ENCODE measurements at places on chromosomes 5 and 9. TPM values are rescaled to one million over a fixed set of nuclear protein-coding genes. Genes with fewer than 3 reads are reported as not detected.

DNA sequence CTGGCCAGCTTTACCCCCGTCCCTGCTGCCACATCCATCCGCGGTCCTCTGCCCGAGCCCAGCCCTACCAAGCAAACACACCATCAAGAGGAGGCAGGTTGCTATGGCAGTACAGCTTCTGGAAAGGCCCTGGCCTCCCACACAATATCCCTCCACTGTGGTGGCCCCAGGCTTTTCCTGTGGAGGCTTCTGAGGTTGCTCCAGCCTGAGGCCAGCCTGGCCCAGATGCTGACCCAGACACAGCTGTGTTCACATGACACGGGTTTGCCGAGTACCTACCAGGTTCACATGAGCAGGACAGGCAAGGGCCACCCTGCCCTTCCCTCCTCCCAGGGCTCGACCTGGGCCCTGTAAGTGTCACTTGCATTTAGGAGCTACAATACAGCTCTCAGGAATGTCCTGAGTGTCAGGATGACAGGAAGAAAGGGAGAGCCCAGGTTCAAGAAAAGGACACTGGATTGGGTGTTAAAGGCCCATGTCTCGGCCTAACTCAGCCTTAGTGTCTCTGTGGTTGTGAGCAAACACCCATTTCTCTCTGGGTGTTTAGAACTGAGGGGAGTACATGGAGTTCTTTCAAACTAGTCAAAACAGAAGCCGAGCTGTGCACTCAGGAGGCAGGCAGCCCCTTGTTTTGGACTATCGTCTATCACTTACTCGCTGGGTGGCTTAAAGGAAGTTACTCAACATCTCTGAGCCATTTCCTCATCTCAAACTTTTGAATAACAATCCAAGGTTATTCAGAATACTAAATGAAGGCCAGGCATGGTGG, 40.2 kb downstream of the NAIF1 start:
- H3K36me3 ChIP-seq, result no peaks in the 10 kb centered on the region
- H3K27ac ChIP-seq, result peak overlapping the region; percentile 55
- H3K4me1 ChIP-seq, result peaks cover 11% of the 10 kb centered on the region

The PCDHGA10 gene
- total RNA-seq, result 6.2 TPM

DNA sequence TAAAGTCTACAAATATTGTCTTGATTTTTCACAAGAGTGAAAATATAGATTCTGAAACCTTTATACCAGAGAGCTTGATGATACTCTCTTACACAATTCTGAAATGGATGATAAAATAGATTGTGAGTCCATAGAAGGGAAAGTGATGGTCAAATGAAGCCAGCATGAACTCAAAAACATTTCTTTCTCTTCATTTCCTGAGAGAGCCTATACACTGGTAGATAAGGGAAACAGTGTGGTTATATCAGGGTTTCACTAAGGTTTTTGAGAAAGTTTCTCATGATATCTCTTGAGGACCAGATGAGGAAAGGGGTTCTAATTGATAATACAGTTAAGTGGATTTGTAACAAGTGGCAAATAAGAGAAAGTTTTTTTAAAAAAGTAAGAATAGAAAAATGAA, 254.1 kb downstream of the PJA2 start:
- no peak for DNase-seq
- no peaks in the 10 kb centered on the region for H3K4me1 ChIP-seq
- H3K27ac ChIP-seq, result no peak overlapping the region
- no peaks in the 10 kb centered on the region for H3K27me3 ChIP-seq
- no peak overlapping the region for H3K4me3 ChIP-seq
- no peaks in the 10 kb centered on the region for H3K36me3 ChIP-seq

DNA sequence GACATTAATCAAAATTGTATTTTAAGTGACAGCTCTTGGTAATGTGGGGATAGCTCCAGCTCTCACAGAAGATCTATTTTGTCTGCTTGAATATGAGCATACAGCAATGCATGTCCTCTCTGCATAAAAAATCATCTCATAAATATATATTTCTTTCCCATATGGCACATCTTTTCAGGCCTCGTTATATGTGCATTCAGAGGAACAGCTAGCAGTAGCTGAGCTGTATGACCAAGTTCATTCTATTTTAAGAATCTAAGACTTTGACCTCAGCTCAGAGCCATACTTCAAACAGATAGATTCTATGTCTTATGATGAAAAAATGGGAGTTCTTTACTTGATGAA, 487.2 kb downstream of the ARHGEF28 start:
- H3K4me1 ChIP-seq, result no peaks in the 10 kb centered on the region
- H3K36me3 ChIP-seq, result no peaks in the 10 kb centered on the region
- H3K27ac ChIP-seq, result no peak overlapping the region

GRCh38 chr9:105697871-105698270, 3.5 kb downstream of the TMEM38B start:
- DNase-seq, result no peak
- H3K27me3 ChIP-seq, result peaks cover 5% of the 10 kb centered on the region
- H3K4me1 ChIP-seq, result peaks cover 7% of the 10 kb centered on the region
- no peak overlapping the region for H3K27ac ChIP-seq
- no peak overlapping the region for H3K4me3 ChIP-seq

DNA sequence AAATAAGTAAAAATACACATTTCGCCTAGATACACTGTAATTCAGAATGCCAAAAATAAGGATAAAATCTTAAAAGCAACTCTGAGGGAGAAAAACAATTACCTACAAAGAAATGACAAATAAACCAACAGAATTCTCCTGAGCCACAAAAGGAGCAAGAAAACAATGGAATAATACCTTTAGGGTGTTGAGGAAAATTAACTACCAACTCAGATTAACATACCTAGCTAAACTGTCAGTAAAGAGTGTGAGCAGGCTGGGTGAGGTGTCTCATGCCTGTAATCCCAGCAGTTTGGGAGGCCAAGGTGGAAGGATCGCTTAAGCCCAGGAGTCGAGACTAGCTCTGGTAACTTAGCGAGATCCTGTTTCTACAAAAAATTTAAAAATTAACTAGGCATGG, 81.5 kb downstream of the C9orf50 start:
- H3K36me3 ChIP-seq, result no peaks in the 10 kb centered on the region
- no peaks in the 10 kb centered on the region for H3K27me3 ChIP-seq
- H3K4me3 ChIP-seq, result no peak overlapping the region
- H3K27ac ChIP-seq, result no peak overlapping the region
- H3K4me1 ChIP-seq, result no peaks in the 10 kb centered on the region

- DNase-seq, result no peak
- no peaks in the 10 kb centered on the region for H3K27me3 ChIP-seq
- no peak overlapping the region for H3K4me3 ChIP-seq
- no peak overlapping the region for H3K27ac ChIP-seq
Measured at GRCh38 chr5:179880066-179880650, 21.5 kb upstream of the MRNIP start.

The GNA14 gene
- 15.7 TPM for total RNA-seq

DNA sequence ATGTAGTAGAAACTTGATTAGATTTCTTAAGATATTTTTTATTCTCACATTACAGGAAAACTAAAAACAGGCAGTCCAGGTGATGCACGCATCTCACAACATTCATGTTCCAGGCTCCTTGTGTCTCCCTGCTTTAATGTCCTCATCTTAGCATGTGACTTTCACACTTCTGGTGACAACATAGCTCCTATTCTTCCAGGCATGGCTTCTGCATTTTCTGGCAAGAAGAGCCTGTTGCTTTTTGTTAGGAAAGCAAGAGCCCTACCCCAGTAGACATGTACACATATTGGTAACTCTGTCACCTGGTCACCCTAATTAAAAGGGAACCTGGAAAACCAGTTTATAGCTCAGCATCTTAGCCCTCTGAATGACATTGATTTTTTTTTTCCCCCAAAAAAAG, 92.5 kb downstream of the PPIC start:
- no peak for DNase-seq
- no peaks in the 10 kb centered on the region for H3K27me3 ChIP-seq
- H3K4me1 ChIP-seq, result peaks cover 7% of the 10 kb centered on the region
- no peak overlapping the region for H3K27ac ChIP-seq
- no peak overlapping the region for H3K4me3 ChIP-seq
- no peaks in the 10 kb centered on the region for H3K36me3 ChIP-seq

The LCN15 gene
- total RNA-seq, result not detected

GRCh38 chr5:79547982-79548381, 34.0 kb upstream of the HOMER1 start:
- no peaks in the 10 kb centered on the region for H3K27me3 ChIP-seq
- no peaks in the 10 kb centered on the region for H3K36me3 ChIP-seq

GRCh38 chr5:155594270-155594669, 580.7 kb downstream of the KIF4B start:
- H3K27me3 ChIP-seq, result no peaks in the 10 kb centered on the region
- H3K4me1 ChIP-seq, result no peaks in the 10 kb centered on the region
- H3K27ac ChIP-seq, result no peak overlapping the region
- H3K36me3 ChIP-seq, result no peaks in the 10 kb centered on the region
- no peak for DNase-seq

- H3K27me3 ChIP-seq, result no peaks in the 10 kb centered on the region
- H3K36me3 ChIP-seq, result no peaks in the 10 kb centered on the region
- H3K4me1 ChIP-seq, result no peaks in the 10 kb centered on the region
- no peak overlapping the region for H3K4me3 ChIP-seq
- H3K27ac ChIP-seq, result no peak overlapping the region
- DNase-seq, result no peak
Measured at GRCh38 chr9:113673726-113674125, 202.4 kb upstream of the ZNF618 start.

The SPATA31A3 gene
- total RNA-seq, result not detected

- no peak for DNase-seq
- H3K27me3 ChIP-seq, result no peaks in the 10 kb centered on the region
- H3K4me3 ChIP-seq, result no peak overlapping the region
- no peaks in the 10 kb centered on the region for H3K4me1 ChIP-seq
Measured at GRCh38 chr5:142740474-142741242, 29.5 kb upstream of the ARHGAP26 start.

DNA sequence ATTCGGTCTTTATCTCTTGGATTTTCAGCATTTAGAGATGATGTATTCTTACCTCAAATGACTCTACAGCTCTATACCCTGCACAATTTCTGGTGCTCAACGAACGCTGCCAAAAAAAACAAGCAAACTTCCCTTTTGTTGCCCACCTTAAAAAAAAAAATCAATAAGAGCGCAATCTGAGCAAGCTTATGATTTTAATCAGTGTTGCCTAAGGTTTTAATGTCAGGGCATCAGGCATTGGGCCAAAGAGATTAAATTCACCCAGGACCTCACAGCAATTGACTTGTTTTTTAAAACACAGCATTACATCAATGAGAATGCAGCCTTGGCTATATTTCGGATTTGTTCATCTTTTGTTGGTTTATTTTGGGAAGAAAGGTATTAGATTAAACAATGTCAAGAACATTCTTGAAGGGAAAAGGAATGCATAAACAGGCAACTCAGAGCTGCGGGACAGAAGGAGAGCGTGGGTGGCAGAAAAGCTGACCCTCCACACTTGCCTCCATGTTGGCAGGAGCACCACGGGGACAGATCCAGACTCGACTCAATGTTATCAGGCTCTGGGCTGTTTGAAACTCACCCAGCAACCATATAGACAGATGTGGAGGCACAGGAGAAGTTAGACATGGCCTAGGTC, 127.5 kb upstream of the DAPK1 start:
- H3K36me3 ChIP-seq, result no peaks in the 10 kb centered on the region
- H3K27ac ChIP-seq, result no peak overlapping the region
- H3K4me1 ChIP-seq, result no peaks in the 10 kb centered on the region
- no peaks in the 10 kb centered on the region for H3K27me3 ChIP-seq

- H3K36me3 ChIP-seq, result no peaks in the 10 kb centered on the region
- no peak overlapping the region for H3K27ac ChIP-seq
- no peak overlapping the region for H3K4me3 ChIP-seq
- no peaks in the 10 kb centered on the region for H3K27me3 ChIP-seq
- no peaks in the 10 kb centered on the region for H3K4me1 ChIP-seq
Measured at GRCh38 chr9:116951588-116952435, 264.7 kb downstream of the TRIM32 start.

DNA sequence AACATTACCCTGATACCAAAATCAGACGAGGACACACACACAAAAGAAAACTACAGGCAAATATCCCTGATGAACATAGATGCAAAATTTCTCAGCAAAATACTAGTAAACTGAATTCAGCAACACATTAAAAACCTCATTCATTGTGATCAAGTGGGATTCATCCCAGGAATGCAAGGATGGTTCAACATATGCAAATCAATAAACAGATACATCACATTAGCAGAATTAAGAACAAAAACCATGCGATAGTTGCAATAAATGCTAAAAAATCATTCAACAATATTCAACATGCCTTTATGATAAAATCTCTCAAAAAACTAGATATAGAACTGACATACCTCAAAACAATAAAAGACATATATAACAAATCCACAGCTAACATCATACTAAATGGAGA, 36.9 kb upstream of the TNPO1 start:
- H3K4me1 ChIP-seq, result no peaks in the 10 kb centered on the region
- H3K4me3 ChIP-seq, result no peak overlapping the region
- H3K36me3 ChIP-seq, result no peaks in the 10 kb centered on the region
- no peaks in the 10 kb centered on the region for H3K27me3 ChIP-seq
- no peak for DNase-seq

The RGMB gene
- total RNA-seq, result 16.8 TPM

DNA sequence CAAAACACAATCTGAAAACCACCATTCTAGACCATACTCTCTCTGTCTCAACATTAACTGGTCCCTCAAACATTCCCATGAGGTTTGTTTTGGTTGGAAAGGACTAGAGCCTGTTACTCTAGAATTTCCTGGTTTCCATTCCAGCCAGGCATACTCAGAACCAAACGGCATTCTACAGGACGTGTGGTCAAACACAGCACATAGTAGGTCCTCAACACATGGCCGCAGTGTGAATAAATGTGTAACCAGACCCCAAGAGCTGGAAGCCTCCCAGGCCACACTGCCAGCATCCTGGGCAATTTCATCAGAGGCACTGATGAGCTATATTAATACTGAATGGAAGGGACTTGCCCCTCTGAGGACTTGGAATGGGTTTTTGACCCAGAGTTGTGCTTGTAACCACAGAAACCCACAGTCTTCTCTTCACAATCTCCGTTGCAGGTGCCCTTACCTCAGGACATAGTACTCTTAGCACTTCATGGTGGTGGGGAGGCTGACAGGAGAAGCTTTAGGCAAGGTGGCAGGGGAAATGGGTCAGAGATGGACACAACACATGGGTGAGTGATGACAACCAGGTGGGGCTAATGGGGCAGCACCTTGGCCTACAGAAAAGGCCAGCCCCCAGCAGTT, 66.0 kb downstream of the ZNF366 start:
- no peaks in the 10 kb centered on the region for H3K27me3 ChIP-seq
- no peaks in the 10 kb centered on the region for H3K36me3 ChIP-seq
- DNase-seq, result no peak
- no peak overlapping the region for H3K4me3 ChIP-seq
- H3K27ac ChIP-seq, result no peak overlapping the region
- H3K4me1 ChIP-seq, result peaks cover 6% of the 10 kb centered on the region

GRCh38 chr5:62149879-62150278, 156.1 kb upstream of the KIF2A start:
- no peak for DNase-seq
- H3K27me3 ChIP-seq, result no peaks in the 10 kb centered on the region
- H3K27ac ChIP-seq, result no peak overlapping the region

- no peaks in the 10 kb centered on the region for H3K36me3 ChIP-seq
- no peak overlapping the region for H3K4me3 ChIP-seq
- peaks cover 21% of the 10 kb centered on the region for H3K4me1 ChIP-seq
- DNase-seq, result no peak
- no peaks in the 10 kb centered on the region for H3K27me3 ChIP-seq
Measured at GRCh38 chr5:67201897-67202549, 5.4 kb upstream of the CD180 start.
